ENCODE measurements at places on chromosomes 12 and 14.

GRCh38 chr12:128804762-128805161, 19.0 kb downstream of the SLC15A4 start:
- no peak for DNase-seq

DNA sequence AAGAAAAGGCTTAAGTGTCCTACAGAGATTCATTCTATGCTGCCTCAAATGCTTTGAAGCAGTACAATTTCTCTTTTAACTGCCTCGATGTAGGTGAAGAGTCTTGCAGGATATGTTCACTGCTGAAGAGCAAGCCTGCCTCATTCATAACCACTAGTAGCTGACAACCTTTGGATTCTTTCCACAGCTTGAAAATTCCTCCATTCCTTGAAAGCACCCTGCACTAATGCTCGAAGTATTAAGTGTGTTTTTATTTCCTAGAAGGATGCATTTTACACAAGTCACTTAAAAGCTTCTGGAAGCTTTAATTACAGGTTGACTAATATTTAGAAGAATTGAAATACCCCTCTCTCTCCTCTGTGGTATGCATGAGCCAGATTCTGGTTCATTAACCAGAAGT, 429.4 kb downstream of the DIO2 start:
- no peak for DNase-seq

DNA sequence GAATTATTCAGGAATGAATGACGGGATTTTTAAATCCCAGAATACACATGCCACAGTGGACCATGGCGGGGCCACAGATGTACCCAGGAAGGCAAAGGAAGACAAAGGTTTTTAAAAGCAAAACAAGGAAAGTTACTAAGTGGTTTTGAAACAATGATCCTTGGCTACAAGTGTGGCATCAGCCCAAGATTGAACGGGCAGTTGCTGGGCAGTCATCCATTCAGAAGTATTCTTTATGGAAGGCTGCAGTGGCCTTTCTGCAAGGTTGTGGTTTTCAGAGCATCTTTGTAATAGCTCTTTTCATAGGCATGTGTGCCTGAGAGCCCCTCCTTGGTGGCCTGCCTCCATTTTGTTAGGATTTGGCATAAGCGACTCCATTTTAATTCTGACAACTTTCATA, 13.4 kb upstream of the IFI27 start:
- DNase-seq: no peak

DNA sequence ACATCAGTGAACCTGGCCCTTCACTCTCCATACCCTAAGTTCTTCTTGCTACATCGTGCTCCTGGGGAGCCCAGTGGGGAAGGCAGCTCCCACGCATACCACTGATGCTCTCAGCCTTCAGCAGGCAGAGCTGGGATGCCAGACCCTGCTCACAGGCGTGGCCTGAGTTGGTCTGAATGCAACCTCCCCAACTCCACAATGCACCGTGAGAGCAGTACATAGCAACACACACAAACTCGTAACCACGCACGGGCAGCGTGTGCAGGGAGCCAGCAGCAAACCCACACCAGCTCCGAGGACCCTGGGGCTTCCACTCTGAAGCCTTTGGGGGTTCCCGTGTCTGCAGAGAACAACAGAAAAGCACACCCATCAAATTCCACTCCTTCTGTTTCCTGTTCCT, 37.3 kb downstream of the ANO2 start:
- DNase-seq: no peak

DNA sequence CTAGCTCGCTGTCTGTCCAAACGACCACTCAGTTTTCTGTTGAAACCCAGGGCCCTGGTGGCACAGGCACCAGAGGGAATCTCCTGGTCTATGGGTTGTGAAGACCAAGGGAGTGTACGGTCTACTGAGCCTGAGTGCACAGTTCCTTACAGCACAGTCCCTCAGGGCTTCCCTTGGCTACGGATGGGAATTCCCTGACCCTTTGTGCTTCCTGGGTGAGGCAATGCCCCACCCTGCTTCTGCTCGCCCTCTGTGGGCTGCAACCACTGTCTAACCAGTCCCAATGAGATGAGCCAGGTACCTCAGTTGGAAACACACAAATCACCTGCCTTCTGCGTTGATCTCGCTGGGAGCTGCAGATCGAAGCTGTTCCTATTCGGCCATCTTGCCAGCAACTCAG, 22.6 kb downstream of the GPHN start:
- DNase-seq: no peak

DNA sequence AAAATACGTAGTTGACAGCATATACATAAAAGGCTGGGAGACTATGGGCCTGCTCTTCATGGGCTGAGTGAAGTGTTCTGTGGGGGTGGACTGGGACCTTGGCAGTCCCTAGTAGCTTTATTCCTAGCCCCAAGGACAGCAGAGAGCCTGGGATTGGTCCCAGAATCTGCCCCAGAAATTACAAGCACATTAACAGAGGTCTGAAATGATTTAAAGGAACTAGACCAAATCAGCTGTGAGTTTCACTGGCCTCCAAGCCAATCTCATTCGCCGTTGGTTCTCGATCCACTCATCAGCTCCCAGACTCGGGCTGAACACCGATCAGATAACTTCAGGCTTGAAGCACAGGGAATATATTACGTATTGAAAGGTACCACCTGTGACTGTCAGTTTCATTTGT, 77.0 kb upstream of the PSMC1 start:
- DNase-seq: no peak

DNA sequence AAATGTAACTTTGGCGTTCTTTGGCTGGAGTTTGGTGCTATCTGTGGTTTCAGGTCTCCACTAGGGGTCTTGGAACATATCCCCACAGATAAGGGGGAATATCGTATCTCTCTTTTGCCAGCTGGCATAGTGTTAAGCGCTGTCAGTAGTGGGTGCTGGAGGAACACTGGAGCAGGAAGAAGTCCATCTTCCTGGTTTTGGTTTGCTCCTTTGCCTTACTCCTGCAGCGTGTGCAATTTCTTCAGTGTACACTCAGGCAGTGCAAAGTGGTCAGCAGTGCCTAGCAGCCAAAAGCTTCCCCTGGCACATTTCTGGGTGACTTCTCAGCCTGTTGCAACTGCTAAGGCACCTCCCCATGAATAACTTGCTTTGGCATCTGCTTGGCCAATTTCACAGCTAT, 11.7 kb upstream of the RIPK3 start:
- no peak for DNase-seq

DNA sequence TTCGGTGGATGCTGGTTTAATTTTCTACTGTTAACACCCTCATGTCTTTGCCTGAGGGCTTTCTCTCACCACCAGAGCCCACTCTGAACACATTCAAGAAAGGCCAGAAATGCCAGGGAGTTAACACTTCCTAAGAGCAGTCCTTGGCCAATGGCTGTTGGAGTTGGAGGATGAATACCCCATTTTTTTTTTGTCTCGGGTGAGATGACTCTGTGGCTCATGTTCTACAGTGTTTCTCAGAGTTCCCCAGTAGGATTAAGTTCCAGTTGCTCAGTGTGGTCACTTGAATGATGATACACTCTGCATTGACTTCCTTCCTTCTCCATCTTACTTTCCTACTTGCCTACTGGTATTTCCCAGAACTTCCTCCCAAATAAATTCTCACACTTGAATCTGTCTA, 65.8 kb downstream of the FOS start:
- DNase-seq: no peak

DNA sequence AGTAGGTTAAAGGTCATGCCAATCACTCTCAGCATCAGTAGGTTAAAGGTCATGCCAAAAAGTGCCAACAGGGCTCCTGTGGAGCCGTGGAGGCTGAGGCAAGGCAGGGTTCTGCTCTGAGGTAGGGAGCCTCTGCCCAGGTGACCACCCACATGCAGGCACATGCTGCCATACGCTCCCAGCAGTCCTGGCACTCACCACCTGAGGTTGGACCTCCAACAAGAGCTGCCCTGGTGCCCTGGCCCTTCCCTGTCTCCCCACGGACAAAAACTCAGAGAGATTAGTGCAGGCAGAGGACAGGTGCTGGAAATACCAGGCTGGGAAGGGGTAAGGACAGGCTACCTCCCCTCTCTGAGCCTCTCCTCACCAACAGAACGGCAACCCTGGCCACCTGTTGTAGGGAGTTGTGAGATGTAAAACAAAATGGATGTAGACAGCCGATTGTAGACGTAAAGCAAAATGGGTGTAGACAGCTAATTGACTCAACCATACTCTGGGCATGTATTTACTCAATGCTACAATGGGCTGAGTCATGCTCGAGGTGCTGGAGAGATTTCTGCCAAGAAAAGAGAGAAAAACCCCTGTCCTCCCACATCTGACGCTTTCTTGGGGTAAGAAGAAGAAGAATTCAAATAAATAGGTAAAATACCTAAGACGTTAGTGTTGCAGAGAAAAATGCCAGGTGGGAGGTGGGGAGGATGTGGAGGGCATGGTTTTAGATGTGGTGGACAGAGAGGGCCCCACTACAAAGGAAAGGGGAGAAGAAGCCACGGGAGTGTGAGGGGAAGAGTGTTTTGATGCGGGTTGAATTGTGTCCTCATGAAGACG, 32.4 kb downstream of the LTBP2 start:
- DNase-seq: no peak

DNA sequence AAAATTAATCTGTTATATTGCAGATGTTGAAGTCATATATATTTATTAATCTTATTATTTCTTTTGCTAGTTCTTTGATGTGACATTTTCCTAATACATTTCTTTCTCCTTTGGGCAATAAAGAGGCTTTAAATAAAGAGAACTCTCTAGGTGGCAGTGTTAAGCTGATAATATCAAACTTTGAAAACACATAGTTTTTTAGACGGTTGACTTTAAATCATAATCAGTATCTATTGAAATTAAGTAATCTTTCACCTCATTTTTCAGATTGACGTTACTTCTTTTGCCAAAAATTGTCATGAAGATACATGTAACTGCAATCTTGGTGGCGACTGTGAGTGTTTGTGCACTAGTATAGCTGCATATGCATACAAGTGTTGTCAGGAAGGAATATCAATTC, 130.8 kb upstream of the PTPRQ start:
- DNase-seq: no peak

- DNase-seq: no peak
Observed at GRCh38 chr14:94285158-94285557, 7.9 kb downstream of the SERPINA10 start.

DNA sequence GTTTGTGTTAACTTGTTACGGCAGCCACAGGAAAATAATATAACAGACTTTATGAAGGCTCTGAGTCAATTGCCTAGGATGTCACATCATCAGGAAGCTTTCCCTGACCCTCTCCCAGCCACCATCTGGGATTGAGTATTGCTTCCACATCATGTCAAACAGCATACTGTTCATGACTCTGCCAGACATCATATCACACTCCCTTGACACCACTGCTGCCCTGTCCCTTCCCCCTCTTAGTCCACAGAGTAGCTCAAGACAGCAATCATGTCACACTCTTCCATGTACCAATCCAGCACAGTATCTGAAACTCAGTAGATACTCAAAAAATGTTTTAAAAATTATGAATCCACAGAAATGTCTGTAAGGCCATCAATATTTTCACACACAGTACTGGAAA, 168.0 kb downstream of the PIK3C2G start:
- no peak for DNase-seq

DNA sequence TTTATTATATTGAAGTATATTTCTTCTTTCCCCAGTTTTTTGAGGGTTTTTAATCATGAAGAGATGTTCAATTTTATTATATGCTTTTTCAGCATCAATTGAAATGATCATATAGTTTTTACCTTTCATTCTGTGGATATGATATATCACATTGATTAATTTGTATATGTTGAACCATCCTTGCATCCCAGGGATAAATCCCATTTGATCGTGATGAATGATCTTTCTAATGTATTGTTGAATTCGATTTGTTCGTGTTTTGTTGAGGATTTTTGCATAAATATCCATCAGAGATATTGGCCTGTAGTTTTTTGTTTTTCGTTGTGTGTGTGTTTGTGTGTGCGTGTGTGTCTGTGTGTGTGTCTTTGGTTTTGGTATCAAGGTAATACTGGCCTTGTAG, 196.4 kb downstream of the CRADD start:
- DNase-seq: no peak

DNA sequence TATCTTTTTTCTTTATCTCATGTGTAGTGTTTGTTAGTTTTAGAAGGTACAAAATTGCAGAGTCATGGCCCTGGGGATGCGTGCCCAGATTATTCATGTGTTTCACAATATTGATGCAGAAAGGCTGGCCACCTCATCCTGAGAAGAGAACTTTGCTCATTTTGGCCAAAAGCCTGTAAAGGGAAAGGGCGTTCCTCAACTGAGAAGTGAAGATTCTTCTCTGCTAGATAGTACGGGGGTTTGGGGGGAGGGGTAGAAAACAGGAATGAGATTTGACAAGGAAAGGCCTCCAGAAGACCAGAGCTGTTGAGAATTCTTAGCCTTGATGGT, 1.7 kb downstream of the MGST1 start:
- DNase-seq: no peak

GRCh38 chr14:23021889-23022442, 12.0 kb upstream of the C14orf93 start:
- no peak for DNase-seq

GRCh38 chr14:31950764-31951637, 126.1 kb upstream of the ARHGAP5 start:
- no peak for DNase-seq

DNA sequence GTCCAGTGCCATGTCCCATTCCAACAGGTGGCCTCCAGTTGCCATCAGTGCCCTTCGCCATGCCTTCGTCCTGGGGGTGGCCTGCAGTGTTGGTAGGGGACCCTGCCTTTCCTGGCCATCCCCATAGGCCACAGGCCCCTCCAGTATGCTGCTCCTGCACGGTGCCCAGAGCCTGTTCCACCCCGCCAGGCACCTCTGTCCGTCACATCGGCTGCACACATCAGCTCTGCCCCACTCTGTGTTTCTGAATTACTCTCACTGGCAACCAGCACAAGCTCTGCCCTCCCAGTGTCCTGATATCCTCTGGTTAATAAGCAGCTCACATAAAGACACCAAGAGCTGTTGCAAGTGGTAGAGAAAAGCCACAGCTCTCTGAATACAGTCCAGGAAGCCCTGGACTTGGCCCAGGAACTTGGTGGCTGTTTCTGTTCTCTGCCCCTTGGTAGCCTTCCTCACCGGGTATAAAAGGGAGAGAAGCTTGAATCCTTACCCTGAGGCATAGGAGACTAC, 31.3 kb upstream of the ATP2A2 start:
- DNase-seq: no peak

DNA sequence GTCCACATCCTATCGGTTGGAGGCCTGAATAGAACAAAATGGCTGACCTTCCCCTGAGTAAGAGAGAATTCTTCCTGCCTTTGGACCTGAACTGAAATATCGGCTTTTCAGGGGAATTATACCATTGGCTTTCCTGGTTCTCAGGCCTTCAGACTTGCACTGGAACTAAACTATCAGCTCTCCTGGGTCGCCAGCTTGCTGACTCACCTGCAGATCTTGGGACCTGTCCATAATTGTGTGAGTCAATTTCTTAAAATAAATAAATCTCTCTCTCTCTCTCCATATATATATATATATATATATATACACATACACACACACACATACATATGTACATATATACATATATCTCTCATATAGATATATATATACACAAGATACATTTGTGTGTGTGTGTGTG, 41.6 kb downstream of the KCNK10 start:
- DNase-seq: no peak

All from GM13976 (cell line).